ENCODE measurements at places on chromosomes 16 and 17.

- no peak for DNase-seq
These were observed 26.8 kb downstream of the C17orf75 start for GRCh38 chr17:32315171-32315570.

GRCh38 chr16:1550069-1550468 is 16.6 kb downstream of the TMEM204 start:
- no peak for DNase-seq

GRCh38 chr16:68660359-68660795 is 15.3 kb downstream of the CDH3 start:
- DNase-seq: no peak

DNA sequence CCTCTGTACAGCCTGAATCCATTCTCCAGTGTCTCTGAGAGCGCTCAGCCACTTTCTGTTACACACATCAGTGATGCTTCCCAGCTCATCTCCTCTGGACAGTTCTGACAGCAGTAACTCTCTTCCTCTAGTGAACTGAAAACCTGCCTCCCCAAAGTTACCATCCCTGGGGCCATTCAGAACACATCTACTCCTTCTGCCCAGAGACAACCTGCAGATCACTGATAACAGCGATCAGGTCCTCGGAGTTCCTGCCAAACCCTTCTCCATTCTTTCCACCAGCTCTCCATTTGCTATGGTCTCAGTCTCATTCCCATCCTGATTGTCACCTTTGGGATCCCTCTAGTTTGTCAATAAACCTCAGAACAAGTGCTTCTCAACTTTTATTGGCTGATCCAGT is 7.3 kb downstream of the ZZEF1 start:
- DNase-seq: no peak

- DNase-seq: no peak
These were observed 13.3 kb upstream of the GJD3 start for GRCh38 chr17:40377832-40378231.

GRCh38 chr16:28003923-28004322 is 59.6 kb downstream of the GSG1L start:
- no peak for DNase-seq

DNA sequence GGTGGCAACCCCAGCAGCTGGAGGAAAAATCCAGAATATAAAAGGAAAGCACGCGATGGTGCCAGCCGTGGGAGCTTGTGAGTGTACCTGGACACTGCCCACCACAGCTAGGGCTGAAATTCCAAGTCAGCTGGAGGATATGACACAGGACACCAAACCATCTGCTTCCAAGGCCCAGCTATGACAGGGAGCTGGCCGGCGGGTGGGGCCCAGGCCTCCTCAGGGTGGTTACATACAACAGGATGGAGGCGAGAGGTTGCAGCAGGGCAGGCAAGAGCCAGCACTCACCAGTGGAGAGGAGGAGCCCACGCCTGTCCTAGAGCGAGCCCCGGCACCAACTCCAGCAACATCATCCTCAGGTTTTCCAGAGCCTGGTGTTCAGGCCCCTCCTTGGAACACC is 163.2 kb upstream of the RPL38 start:
- no peak for DNase-seq

DNA sequence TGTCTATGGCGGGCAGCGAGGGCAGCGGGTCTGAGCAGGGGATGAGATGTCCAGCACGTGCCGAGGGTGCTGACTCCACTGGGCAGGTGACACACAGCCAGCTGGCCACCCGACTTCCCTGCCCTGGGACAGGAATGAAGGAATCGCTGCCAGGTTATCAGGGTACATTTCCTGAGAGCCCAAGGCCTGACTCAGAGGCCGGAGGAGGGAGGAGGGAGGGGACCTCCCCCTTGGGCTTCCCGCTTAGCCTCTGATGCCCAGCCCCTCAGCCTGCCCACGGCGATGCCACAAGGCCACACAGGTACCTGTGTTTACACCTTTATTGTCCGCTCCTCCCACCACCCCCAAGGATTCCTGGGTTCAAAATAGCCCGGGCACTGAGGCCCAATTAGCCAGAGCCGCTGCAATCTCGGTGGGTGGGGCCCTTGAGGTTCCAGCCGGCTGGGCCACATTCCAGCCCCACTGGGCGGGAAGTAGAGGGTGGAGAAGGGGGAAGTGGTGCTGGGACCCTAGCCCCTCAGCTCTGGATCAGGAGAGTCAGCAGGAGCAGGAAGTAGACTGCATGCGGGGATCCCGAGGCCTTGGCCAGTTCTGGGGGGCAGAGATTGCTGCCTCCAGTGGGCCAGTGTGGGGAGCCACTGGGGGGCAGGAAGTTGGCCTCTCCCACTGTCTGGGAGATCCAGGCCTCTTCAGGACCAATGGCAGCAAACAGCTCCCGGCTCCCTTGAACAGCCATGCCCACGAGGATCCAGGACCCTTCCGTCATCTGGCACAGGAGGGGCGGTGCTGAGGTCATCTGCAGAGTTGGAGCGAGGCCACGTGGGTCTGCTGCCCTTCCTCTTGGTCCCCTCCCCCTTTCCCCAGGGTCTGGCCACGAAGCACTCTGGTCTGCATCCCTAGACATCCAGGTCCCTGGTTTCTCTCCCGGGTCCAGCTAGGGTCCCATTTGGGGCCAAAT is 3.4 kb upstream of the PRSS8 start:
- DNase-seq: no peak

DNA sequence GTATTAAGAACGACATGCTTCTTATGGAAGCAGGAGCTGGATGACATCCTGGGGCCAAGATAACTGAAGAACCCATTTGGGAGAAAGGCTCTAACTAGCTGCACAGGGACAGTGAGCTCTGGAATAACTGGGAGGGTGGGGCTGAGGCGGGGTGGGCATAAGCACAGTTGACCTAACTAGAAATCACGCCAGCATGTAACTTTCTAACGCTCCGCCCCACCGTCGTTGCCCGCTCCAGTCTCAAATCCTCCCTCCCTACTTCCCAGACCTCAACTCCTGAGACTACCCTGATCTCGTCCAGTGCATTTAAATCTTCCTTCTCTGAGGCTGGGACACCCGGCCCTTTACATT is 436 bp downstream of the PHB1 start:
- DNase-seq: no peak

DNA sequence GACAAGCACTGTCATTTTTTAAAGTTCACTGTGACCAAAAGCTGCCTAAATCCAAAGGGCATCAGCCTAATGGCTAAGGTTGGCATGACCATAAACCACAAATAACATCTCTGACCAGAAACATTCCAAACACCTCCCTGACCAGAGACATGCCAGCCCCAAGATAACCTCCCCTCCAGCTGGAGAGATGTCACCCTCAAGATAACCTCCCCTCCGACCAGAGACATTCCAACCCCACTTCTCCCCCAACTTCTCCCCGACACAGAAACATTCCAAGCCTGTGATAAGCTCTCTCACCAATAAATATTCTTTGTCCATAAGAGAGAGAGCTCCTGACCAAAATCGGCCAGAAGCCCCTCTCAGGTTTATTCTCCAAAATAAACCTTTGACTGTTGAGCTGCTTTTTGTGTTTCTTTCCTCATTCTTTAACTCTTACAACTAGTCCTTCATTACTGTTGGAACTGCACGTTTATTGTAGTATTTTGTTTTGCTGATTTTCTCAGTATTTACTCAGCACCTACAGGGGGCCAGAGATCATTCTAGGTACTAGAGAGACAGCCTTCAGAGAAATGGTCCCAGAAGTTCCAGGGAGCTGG is 325.6 kb downstream of the SLC39A11 start:
- no peak for DNase-seq

Data from effector CD8-positive, alpha-beta T cell (primary cell).